CD4-positive, alpha-beta T cell (primary cell): ENCODE measurements at places on chromosomes 7 and 10.

DNA sequence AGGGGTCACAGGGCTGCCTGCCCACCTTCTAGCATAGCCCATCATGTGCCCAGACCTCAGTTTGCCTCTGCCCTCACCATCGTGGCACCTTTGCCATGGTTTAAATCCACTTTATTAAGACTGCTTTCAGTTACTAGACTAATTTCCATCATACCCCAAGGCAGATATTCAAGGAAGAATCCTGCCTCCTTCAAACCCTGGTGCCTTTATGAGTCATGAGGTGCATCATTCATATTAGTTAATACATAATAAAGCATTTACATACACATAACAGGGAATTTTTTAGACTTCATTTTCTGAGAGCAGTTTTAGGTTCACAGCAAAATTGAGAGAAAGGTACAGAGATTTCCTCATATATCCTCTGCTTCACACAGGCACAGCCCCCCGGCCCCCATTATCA is 62.8 kb downstream of the CXCL12 start:
- no peak for DNase-seq

- DNase-seq = no peak
Measured at GRCh38 chr7:100413346-100413745, 15.2 kb downstream of the ZCWPW1 start.

- DNase-seq = peak; percentile 7
Measured at GRCh38 chr10:86261941-86262687, 104.5 kb downstream of the GRID1 start.

GRCh38 chr10:95445223-95445836 is 115.8 kb downstream of the SORBS1 start:
- no peak for DNase-seq

DNA sequence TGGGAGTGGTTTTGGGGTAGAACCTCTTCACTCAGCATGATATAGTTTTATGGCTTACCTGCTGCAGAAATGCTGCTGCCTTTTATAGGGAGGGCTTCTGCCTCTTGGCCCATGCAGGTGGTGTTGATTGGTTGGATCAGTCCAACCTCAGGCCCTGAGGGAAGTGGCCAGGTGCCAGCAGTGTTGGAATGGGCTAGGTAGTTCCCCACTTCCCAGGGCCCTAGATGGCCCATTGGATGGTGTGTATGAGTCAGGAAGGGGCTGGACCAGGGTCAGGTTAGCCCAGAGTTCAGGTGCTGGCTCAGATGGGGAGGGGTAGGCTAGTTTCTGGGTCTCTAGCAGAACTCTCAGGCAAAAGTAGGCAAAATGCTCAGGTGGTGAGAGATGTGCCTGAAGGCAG is 455.5 kb downstream of the CCSER2 start:
- DNase-seq = no peak

GRCh38 chr7:52917982-52918578 is 117.4 kb upstream of the POM121L12 start:
- DNase-seq = no peak

GRCh38 chr10:129593953-129594352 is 126.9 kb downstream of the MGMT start:
- DNase-seq = no peak

DNA sequence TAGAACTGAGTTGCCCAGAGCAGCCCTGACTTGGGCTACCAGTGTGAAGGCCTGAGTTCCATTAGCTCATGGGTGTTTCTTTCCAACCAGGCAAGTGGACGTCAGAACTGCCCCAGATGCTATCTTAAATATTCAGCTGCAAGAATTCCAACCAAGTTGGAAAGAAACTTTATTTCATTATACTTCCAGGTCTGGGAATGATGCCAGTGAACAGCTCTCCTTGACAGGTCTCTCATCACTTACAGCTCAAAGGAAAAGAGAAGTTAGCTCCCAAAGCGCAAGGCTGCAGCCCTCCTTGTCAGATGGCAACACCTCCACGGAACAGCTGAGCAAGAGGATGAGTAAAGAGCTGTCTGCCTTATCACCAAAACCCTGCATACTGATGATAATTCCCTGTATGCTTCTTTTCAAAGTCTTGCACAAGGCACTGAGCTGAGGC is 255.5 kb upstream of the AOAH start:
- no peak for DNase-seq

DNA sequence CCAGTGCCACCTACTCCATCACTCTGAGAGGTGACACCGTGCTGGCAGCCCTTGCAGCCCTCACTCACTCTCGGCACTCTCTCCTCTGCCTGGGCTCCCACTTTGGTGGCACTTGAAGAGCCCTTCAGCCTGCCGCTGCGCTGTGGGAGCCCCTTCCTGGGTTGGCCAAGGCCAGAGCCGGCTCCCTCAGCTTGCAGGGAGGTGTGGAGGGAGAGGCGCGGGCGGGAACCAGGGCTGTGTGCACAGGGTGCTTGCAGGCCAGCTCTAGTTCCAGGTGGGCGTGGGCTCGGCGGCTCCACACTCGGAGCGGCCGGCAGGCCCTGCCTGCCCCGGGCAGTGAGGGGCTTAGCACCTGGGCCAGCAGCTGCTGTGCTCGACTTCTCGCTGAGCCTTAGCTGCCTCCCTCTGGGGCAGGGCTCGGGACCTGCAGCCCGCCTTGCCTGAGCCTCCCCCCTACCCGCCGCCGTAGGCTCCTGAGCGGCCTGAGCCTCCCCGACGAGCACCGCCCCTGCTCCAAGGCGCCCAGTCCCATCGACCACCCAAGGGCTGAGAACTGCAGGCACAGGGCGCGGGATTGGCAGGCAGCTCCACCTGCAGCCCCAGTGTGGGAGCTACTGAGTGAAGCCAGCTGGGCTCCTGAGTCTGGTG is 48.7 kb upstream of the SLC35G1 start:
- no peak for DNase-seq

- DNase-seq = no peak
Measured at GRCh38 chr7:80392229-80393169, 119.4 kb downstream of the GNAT3 start.

GRCh38 chr7:64869121-64869725 is 33.9 kb upstream of the ZNF273 start:
- no peak for DNase-seq

GRCh38 chr7:2477447-2478398 is 1.5 kb upstream of the GRIFIN start:
- peak; percentile 80 for DNase-seq

DNA sequence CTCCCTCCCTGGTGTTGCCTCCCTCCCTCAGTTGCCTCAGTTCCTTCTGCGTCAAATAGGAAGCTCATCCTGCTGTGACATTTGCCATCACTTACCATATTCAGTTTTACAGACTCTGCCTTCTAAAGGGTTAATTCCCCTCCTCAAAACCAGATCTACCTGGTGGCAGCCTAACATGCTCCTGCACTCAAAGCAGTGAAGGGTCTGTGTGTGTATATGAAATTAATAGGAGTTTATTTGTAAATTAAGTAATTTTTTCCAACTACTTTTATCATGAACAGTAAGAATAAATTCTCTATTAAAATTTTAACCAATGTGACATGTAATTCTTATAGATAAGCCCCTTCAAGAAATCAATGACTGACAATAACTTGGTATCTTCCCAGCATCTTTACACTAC is 158.6 kb upstream of the INSYN2A start:
- DNase-seq = no peak

GRCh38 chr10:11208908-11209829 is 191.5 kb downstream of the CELF2 start:
- DNase-seq = no peak

DNA sequence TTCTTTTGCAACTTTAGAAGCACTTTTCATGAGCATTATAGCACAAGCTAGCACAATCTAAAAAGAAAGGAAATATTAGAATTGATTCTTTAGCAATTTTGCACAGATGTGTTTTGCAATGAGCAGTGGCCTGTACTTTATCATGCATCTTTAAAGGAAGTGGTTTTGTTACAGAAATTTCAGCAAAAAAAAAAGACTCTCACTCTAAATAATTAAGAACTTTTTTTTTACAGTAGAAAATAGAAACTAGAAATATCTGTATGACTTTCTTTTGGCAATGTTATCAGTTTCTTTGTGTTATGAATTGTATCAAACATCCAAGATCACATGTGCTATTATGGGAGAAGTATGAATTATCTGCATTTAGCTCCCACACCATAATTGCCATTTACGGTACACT is 195.7 kb upstream of the KLF6 start:
- peak; percentile 64 for DNase-seq
